ENCODE measurements at places on chromosomes 1 and 21.
A peak's percentile ranks its signal among the peaks of the same experiment; 100 is the strongest.

- no peak for DNase-seq
These were observed 53.5 kb upstream of the CD34 start for GRCh38 chr1:207964195-207964966.

DNA sequence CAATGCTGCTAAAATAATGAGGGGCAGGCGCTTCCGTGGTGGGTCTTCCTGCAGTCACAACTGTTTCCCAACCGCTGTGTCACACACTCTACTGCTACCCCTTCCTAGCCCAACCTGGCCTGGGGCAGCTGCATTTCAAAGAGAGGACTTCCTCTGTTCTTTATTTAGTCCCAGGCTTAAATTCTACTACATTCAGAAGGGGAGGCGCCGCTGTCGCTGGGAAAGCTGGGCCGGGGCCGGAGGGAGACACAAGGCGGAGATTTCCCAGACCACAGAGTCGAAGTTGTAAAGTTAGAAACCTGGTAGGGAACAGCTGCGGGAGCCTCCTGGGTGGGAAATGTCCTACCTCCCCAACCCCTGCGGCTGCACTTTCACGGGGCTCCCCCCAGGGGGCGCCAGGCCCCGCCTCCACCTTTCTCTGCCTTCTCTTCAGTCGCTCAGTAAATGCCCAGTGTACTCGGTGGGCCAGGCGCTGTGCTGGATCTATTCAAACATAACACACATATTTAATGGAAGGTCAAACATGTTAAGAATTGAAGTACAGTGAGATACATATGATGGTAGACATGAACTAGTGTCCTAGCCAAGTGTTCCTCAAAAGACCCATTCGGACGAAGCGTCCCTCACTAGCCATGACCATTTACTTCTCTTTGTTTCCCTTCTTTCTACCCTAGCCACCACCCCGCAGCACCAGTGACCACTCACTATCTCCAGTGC, 23.1 kb downstream of the DYRK3 start:
- DNase-seq = peak; percentile 85

GRCh38 chr1:228512781-228513198, 25.6 kb downstream of the RNF187 start:
- DNase-seq = peak; percentile 30

DNA sequence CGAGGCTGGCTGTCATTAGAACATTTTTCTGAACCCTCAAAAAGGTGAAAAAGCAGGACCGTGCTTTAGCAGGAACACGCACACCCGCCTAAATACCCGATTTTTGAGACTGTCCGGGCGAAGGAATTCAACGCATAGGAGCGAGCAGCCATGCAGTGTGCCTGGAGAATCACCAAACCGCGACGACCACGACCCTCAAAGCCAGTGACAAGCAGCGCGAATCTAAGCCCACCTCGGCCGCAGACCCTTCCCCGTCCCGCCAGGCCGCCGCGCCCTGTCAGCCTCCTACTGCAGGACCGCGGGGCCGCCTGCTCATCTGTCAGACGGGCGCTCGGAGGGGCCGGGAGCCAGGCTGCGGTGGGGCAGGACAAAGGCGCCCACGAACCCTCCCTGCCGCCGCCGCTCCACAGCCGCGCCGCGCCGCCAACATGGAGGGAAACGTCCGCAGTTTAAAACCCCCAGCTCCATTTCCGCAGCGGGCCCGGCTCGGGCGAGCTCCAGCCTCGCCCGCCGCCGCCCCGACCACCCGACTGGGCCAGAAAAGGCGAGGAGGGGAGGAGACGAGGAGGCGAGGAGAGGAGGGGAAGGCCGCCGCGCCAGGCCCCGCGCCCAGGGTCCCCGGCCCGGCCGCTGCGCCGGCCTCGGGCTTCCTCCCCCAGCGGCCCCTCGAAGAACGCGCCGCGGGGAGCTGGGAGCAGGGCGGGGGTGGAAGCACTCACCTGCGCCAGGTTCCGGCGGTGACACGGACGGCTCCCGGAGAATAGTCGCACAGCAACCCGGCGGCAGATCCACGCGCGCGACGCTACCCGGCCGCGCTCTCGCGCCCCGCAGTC, at the start of gene LBR:
Gene LBR, minus strand, starts transcription at position 804 of the 833 bp plus-strand sequence. CDS start 3,963 bp downstream, outside the sequence.
- peak; percentile 93 for DNase-seq

DNA sequence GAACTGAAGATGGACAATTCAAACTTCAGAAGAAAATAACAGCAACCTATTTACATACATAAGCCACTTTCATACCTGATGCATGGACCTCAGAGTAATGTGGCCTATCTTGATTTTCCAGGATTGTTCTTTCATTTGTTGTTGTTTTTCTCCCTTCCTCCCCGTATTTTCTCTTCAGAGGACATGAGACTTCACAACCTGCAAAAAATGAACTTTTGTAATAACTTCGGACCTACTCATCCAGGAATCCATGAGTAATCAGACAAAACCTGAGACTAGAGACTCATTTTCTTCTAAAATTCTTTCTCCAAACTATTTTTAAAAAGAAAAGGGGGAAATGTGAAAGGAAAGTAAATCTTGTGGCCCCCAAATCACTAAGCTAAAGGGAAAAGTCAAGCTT, 17.6 kb upstream of the PLA2G5 start:
- no peak for DNase-seq

DNA sequence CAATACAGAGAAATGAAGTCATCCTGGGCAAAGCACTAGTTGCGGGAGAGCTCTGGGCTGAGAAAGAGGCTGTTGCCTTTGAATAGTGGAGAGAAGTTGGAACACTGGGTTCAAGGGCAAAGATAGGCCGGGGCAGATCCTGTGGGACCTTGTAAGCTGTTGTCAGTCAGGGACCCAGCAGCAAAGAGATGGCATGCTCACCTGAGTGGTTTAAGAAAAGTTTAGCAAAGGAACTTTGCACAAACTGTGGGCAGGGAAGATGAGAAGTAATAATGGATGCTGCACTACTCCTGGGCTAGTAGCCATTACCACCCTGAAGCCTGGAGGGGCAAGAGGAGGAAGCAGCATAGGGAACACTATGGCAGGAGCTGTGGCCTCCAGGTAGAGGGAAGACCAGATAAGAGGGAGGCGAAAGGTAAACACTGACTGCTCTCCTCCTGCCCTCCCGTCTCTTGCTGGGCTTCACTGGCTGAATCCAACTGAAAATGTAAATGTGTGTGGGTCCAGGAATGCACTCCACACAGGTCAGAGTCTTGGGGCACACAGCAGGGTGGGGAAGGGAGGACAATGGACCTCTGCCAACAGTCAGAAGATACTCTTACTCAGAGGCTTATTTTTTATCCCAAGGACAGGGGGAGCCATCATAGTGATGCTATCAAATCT, 129.2 kb downstream of the PLPP3 start:
- DNase-seq = no peak

Data from spleen (tissue), 13 donors.